ENCODE measurements at places on chromosomes 2 and 18. TPM values are rescaled to one million over a fixed set of nuclear protein-coding genes. Genes with fewer than 3 reads are reported as not detected.

Gene PSMA8
- total RNA-seq = not detected

DNA sequence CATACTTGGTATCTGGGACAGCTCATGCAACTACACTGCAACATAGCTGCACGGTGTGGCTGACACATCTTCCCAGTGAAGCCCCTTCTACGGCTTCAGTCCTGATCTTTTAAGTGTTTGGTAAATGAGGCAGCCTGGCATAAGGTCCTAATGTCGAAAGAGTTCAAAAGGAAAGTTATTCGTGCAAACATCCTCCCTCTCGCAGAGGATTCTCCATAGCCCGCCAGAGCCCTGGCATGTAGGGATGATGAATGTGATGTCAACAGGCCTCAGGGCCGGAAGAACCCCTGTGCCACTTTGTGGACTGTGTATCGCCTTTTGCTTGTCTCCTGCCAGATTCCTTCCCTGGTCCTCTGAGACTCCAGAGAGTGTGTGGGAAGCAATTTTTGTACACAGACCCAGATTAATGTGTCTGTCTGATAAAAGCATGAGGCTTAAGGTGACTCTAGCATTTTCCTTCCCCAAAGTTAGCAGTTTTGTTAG, 88.5 kb downstream of the SOCS6 start:
- no peak overlapping the region for H3K27ac ChIP-seq
- H3K27me3 ChIP-seq = no peaks in the 10 kb centered on the region
- H3K4me3 ChIP-seq = no peak overlapping the region
- no peak for DNase-seq

Gene SERPINB11
- not detected for total RNA-seq

GRCh38 chr2:19358242-19359020, at the start of gene OSR1:
Gene OSR1 (minus strand): TSS chr2:19358623. CDS start chr2:19353805, 4,818 bp downstream.
- H3K27ac ChIP-seq = no peak within 1 kb of the TSS
- peak; percentile 57 for DNase-seq
- peaks cover 4% of the 10 kb centered on the region for H3K36me3 ChIP-seq
- H3K27me3 ChIP-seq = peaks cover 47% of the 10 kb centered on the region
- peaks cover 18% of the 10 kb centered on the region for H3K4me1 ChIP-seq
- peak within 1 kb of the TSS; percentile 63 for H3K4me3 ChIP-seq

DNA sequence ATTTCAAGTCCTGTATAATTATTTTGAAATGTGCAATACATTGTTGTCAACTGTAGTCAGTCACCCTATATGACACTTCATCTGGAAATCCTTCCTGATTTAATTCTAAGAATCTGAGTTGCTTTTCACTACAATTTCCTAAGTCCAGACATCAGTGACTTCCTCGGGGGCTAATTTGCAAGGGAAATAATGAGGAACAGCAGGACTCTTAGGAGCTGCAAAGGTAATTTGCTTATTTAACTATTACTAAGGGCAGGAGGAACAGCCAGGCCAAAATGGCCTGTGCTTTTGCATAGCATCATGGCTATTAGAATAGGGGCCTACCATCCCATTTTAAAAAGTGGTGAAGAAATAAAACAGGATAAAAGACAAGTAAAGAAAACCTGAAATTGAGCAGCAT, 178.8 kb downstream of the MC4R start:
- H3K4me3 ChIP-seq = no peak overlapping the region
- peaks cover 24% of the 10 kb centered on the region for H3K4me1 ChIP-seq
- no peaks in the 10 kb centered on the region for H3K36me3 ChIP-seq
- H3K27ac ChIP-seq = no peak overlapping the region
- H3K27me3 ChIP-seq = peaks cover 2% of the 10 kb centered on the region

DNA sequence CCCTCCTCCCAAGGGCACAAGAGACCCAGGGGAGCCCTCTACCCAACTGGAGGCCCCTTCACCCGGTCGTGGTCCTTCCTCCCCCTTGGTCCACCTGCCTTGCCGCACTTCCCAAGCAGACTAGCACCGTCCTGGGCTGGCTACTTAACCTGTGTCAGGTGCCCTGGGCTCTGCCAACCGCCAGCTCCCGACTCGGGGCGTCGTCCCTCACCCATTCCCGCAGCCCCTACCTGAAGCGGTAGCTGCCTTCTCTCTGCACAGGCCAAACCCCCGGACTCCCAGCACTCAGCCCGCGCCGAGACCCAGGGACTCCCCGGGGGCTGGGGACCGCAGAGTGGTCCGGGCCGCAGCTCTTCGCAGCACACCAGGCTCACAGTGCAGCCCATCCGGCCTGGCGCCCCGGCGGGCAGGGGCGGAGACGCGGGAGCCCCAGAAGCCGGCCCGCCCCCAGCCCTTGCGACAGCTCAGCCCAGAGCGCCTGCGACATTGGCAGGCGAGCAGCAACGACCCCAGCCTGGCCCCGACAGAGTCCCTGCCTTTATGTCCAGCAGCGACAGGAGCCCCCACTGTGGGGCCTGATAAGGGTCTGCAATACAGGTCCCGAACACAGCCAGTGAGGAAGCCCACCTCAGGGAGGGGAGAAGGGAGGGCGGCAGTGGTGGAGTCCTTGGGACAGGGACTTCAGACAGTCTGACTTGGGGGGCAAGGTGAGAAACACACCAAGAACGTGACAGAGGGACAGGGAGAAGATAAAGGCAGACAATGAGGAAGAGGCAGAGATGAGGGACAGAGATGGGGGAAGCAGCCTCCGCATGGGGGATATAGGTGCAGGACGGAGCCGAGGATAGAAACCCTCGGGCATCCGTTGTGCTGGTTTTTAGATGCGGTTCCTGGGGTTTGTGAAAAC, 31.0 kb upstream of the TNS1 start:
- no peaks in the 10 kb centered on the region for H3K27me3 ChIP-seq
- peak; percentile 47 for DNase-seq
- H3K4me1 ChIP-seq = no peaks in the 10 kb centered on the region
- no peaks in the 10 kb centered on the region for H3K36me3 ChIP-seq
- H3K4me3 ChIP-seq = peak overlapping the region; percentile 45

- H3K27me3 ChIP-seq = peaks cover 3% of the 10 kb centered on the region
- DNase-seq = no peak
- H3K4me3 ChIP-seq = no peak overlapping the region
- H3K36me3 ChIP-seq = peaks cover 4% of the 10 kb centered on the region
- no peak overlapping the region for H3K27ac ChIP-seq
These were observed 6.2 kb downstream of the INSIG2 start for GRCh38 chr2:118094503-118094902.

- no peak overlapping the region for H3K27ac ChIP-seq
- H3K36me3 ChIP-seq = no peaks in the 10 kb centered on the region
- H3K4me1 ChIP-seq = no peaks in the 10 kb centered on the region
- no peak for DNase-seq
These were observed 251.4 kb upstream of the UBE2E3 start for GRCh38 chr2:180728928-180729559.

DNA sequence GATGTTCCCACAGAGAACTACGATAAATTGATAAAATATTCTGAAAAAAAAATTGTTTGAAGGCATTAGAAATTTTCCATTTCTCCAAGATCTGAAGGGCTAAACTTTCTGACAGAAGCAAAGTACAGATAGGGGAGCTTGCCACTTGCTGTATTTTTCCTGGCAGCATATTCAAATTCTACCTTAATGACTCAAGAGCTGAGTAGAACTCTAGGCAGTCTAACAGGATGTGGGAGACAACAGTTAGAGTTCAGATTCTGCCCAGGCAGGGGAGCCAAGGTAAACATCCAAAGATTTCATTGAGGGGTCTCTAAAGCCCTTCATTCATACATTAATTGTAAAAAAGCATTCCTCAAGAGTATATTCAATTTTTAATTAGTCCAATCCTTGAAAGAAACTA, 46.0 kb upstream of the RIT2 start:
- H3K27me3 ChIP-seq = peaks cover 1% of the 10 kb centered on the region
- no peak overlapping the region for H3K4me3 ChIP-seq
- no peak overlapping the region for H3K27ac ChIP-seq
- no peak for DNase-seq
- H3K36me3 ChIP-seq = peaks cover 8% of the 10 kb centered on the region
- peaks cover 4% of the 10 kb centered on the region for H3K4me1 ChIP-seq

Gene TMEM150A
- total RNA-seq = 18.1 TPM

Gene ASNSD1
- total RNA-seq = 39.9 TPM

Gene AMMECR1L
- total RNA-seq = 25.2 TPM

Gene DGKD
- 67.6 TPM for total RNA-seq

DNA sequence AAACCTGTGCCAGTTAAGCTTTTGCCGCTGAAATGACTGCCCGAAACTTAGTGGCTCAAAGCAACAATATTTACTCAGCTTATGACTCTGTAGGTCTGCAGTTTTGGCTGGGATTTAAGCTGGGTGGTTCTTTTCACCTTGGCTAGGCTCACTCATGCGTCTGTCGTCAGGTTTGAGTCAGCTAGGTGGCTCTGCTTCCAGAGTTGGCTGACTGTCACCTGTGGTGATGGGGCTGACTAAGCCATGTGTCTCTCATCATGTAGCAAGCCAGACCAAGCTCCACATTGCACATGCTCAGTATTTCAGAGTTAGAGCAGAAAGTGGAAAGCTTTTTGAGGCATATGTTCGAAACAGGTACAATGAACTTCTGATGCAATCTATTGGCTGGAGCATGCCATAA, 354.8 kb downstream of the MEIS1 start:
- H3K27ac ChIP-seq = no peak overlapping the region
- H3K4me1 ChIP-seq = peaks cover 10% of the 10 kb centered on the region
- H3K36me3 ChIP-seq = no peaks in the 10 kb centered on the region
- H3K27me3 ChIP-seq = no peaks in the 10 kb centered on the region
- no peak overlapping the region for H3K4me3 ChIP-seq

DNA sequence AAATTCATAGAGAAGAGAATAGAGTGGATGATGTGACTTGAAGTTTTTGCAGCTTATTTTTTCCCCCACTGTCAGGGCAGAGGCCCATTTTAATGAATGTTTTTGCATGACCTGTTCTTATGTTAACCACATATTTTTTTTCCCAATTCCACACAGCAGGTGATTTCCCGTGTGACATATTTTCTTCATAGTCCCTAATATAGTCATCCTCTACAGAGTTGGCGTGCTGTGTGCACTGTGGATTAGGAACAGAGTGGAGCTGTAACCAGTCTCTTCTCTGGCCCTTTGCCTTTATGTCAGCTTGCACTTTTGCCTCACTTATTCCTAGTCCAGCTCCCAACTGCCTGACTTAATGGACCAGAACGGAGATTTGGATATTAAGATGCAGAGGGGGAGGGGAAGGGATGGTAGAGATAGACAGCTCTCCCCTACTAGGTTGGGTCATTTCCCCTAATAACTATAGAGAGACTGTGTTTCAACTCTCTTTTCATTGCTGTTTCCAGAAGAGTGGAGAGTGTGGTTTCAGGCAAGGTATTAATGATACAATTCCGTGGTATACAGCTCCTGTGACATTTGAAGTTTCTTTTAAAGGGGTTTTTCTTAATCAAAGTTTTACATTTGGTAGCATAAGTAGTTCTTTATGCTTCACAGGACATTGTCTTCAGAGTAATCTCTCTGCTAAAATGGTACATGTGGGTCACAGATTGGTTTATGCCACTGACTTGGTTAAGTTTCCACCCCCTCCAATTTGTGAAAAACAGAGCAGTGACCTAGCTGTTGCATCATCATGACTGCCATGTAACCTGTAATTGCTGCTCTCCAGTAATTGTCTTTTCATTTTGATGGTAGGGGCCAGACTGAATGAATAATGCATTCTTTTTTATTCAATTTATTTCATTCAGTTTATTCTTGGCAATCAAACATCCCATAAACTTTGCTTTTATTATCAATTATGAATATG, 161.3 kb downstream of the HAUS1 start:
- H3K4me3 ChIP-seq = no peak overlapping the region
- H3K27ac ChIP-seq = no peak overlapping the region
- H3K4me1 ChIP-seq = no peaks in the 10 kb centered on the region
- H3K27me3 ChIP-seq = no peaks in the 10 kb centered on the region

Gene DYNAP
- total RNA-seq = not detected

DNA sequence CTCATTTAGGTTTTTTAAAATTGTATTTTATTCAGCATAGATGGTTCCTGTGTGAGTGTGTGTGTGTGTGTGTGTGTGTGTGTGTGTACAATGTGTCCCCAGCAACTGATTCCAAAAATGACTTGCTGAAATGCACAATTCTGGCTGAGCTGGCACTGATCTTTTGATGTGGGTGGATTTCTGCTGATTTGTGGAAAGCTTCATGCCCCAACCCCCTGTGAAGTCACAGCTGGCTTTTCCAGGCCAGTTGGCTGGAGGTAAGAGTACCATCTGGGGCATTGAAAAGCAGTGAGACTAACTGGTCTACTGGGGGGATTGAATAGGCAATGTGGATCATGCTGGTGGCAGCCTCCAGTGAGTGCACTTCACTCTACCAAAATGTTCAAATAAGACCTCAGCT, 187.2 kb downstream of the LRRTM1 start:
- H3K36me3 ChIP-seq = no peaks in the 10 kb centered on the region
- H3K4me1 ChIP-seq = peaks cover 8% of the 10 kb centered on the region
- H3K27me3 ChIP-seq = peaks cover 2% of the 10 kb centered on the region

Gene AFG3L2
- total RNA-seq = 46.7 TPM

DNA sequence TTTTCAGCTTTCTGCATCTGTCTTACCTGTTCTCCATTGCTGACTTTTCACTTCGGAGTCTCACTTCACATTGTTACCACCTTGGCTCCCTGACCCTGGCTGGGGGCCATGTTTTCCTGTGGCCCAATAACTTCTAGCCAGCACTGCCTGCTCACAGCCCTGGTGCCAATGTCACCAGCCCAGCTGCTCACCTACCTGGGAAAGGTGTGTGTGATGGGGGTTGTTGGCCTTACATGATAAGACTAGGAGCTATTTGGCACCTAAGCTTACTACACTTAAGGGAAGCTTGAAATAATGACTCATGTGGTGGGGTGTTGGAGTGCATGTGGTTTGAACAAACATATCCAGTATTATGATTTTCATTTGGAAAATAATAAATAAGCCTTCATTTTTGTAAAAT, 37.5 kb upstream of the PGAP1 start:
- H3K36me3 ChIP-seq = no peaks in the 10 kb centered on the region
- no peak for DNase-seq
- peaks cover 19% of the 10 kb centered on the region for H3K4me1 ChIP-seq
- no peak overlapping the region for H3K27ac ChIP-seq
- H3K4me3 ChIP-seq = no peak overlapping the region

DNA sequence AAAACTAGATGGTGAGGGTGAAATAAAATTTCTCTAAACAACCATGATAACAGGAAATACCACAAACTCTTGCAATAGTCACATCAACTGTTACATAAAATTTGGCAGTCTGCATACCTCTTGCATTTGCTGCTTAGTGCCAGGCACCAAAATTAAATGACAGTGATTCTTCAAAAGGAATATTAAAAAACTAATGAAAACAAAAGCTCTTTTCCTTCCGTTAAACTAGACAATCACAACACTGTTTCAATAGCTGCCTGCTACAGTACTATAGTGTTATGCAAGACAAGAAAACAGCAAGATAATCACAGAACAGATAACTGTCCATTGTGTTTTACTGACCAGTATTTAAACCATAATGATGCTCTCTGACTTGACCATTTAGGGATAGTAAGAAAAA, 239.0 kb upstream of the SMAD7 start:
- H3K4me3 ChIP-seq = no peak overlapping the region
- no peaks in the 10 kb centered on the region for H3K4me1 ChIP-seq
- H3K36me3 ChIP-seq = no peaks in the 10 kb centered on the region
- DNase-seq = no peak
- no peaks in the 10 kb centered on the region for H3K27me3 ChIP-seq

GRCh38 chr2:173612354-173612753, 257.7 kb downstream of the CDCA7 start:
- no peak overlapping the region for H3K27ac ChIP-seq
- no peaks in the 10 kb centered on the region for H3K4me1 ChIP-seq
- H3K4me3 ChIP-seq = no peak overlapping the region
- no peaks in the 10 kb centered on the region for H3K27me3 ChIP-seq
- H3K36me3 ChIP-seq = no peaks in the 10 kb centered on the region
- no peak for DNase-seq
